ENCODE measurements at places on chromosomes 12 and 14.
A peak's percentile ranks its signal among the peaks of the same experiment; 100 is the strongest.

DNA sequence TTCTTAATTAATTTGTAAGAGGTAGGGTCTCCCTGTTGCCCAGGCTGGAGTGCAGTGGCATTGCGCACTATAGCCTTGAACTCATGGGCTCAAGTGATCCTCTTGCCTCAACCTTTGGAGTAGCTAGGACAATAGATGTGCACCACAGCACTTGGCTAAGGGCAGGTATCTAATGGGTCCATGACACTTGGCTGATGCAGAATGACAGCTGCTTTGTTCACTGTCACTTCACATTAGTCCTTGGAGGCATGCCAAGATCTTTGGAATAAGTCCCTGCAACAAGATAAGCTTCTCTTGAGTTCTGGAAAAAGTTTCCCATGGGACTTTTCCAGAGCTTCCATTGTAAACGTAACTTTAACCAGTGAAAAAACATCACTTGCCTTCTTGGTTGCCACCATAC, 23.4 kb downstream of the COQ6 start:
- no peak for DNase-seq

DNA sequence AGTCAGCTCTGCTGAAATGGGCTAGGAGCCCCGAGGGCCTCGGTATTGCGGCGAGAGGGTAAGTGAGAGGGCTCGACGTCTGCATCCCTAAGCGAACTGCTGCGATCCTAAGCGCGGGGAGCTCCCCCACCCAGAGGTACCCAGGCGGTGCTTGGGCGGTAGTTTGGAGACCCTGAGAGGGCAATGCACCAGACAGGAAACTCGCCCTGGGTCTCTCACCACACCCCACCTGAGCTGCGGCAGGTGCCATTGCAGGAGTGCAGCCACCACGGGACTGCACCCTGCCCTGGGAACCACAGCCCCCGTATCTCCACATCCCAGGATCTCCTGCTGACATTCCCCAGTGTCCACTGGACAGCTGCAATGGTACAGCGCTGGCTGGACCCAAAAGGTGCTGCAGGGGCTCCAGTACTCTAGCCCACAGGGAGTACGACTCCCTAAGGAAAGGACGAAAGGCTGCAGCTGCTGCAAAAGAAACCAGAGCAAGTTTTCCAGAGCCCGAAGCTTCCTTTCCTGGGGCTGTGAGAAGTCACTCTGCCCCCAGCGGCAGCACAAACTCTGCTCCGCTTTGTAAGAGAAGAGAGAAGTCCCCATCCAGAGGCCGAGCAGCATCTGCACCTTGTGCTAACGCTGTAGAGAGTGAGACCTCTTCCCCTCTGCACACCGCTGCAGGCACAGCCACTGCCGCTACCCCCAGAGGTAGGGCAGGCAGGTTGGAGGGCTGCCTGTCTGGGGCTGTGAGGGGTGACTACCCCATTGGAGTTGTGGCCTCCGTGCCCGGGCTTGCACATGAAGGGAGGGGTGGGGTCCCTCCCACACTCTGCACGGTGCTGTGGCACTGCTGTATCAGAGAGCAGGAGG, 31.1 kb upstream of the MON2 start:
- no peak for DNase-seq

DNA sequence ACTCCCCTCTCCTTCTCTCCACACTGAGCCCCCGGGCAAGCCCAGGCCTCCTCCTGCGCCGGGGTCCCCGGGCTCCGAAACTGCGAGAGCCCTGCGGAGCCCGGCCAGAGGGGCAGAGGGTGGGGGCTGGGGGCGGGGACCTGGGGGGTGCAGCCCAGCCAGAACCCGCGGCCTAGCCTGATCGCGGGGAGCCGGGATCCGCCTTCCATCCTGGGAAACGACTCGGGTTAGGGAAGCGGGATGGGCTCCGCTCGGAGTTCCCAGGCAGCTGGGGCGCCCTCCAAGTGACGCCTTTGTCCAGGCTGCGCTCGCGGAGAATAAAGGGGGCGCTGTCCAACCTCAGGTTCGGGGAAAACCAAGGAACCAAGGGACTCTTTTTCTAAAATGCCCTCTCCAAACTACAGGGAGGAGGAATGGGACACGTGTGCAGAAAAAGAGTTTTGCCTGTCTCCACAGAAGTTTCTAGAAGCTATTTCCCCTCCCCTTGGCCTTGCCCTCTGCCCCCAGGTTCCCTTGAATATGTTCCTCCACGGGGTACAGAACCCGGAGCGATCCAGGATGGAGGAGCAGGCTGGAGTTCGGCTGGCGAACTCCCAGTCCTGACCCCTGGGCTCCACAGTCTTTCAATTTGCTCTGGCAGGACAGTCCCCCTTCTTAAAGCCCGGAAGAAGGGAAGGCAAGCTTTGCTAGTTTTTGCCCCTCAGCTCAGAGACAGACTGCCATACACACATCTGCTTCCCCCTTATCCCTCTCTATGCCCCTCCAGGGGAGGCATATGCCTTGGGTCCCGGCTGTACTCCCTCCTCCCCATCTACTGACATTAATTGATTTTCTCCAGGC, 13.9 kb downstream of the NKX2-1 start:
- no peak for DNase-seq

DNA sequence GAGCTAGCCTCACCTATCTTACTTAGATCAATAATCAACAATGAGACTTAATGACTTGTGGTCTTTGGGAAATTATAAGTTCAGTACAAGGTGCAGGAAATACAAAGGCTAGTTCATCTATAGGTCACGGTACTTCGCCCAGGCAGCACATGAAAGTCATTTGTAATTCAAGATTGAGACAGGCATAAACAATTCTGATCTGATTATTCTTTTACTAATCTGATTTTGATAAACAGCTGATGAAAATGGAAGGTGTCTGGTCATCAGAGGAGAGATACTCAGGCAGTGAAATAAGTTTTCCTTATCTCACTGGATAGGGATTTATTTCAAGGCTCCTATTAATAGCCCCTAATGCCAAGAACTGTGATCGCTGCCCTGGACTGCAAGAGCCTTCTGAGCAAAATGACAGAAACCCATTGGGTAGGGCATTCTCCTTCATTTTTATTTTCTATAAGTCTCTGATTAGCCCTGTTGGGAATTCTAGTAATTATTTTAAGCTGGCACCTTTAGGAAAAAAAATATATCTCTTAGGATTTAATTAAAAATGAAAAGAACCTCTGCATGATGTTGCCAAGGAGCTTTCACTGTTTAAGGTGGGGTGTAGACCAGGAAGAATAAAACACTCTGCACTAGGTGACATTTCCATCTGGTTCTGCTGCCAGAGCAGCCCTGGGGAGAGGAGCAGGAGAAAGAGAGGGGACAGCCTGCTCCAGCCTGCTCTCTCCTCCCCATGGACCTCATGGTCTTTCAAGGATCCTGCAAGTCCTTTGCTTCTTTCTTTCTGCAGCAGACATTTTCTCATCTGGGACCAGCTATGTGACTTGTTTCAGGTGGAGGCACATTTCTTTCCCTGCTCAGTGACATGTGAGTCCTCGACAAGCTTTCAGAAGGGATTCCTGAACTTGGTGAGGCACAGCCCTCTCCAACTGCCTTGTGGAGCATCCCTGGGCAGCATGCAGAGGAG, 44.8 kb downstream of the SSPN start:
- DNase-seq = no peak

DNA sequence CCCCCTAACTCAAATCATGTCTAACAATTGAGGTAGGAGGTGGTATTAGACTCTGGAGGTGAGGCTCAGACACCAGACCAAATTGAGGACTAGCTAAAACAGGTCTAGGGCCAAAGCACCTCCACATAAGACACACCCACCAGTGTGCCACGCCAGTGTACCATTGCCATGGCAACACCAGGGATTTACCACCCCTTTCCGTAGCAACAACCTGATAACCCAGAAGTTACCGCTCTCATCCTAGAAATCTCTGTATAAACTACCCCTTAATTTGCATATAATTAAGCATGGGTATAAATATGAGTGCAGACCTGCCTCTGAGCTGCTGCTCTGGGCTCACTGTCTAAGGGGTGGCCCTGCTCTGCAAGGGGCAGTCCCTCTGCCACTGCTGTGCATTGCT, 57.4 kb upstream of the PPP2R5C start:
- no peak for DNase-seq

GRCh38 chr14:51868405-51868804, 8.0 kb downstream of the GNG2 start:
- DNase-seq = no peak

GRCh38 chr12:11026118-11026517, 3.7 kb upstream of the TAS2R19 start:
- no peak for DNase-seq

- DNase-seq = no peak
Measured at GRCh38 chr12:4044101-4044500, 170.9 kb upstream of the PARP11 start.

DNA sequence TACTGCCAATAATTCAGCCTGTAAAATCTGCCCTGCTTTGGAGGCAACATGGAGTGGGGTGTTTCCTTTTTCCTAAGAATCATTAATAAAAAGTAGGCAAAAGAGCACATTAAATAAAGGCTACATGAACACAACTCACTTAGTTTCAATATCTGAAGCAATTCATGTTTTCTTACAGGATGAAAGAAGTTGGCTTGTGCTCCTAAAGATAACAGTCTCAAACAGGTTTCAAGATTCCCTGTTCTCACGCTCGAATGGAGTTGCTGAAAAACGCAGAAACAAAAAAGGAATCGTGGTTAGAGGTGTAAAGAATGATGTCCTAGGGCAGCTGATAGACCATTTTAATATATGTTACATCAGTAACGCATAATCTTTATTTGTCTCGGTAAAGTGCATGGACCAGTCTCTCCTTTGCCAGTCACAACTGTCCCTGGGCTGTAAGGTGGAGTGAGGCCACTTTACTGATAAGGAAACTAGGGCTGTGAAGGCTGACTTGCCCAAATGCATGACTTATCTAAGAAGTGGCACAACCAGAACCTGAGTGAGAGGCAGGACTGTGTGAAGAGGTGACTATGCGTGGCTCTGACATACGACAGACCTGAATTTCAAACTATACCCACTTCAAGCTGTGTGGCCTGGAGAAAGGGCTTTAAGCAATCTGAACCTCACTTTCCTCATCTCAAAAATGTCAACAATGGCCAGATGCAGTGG, 12.6 kb downstream of the GIT2 start:
- no peak for DNase-seq

DNA sequence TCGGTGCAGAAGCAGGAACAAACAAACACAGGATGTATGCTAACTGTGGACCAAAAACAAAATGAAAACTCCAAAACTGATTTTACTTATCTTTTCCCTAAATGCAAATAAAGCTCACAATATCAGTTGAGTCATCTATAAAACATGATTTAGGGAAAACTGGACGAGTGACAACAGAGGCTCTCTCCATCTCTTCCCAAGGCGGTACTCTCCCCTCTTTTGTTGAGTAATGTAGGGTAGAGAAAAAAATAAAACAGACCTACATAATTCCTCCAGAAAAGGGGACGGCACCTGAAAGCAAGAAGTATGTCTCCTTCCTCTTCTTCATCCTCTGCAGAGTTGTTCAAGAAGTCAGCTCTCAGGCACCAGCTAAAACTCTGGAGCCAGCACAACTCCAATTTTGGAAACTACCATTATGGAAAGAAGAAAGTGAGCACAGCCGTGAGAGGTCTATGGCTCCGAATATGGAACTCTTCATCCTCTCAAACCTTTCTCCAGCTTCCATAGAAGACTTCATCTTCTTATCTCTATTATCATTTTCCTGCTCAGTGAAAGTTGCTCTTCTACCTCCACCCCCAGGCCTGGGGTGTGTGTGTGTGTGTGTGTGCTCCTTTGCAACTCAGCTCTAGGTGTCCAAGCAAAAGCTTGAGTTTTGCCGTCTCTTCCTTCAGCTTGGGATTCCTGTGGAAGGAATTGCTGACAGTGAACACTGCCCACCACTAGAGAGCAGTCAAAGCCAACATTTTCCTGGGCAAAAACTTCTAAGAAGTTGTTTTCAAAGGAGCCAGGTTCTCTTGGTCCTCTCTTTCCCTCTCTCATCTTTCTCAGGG, 155.4 kb downstream of the DIO2 start:
- no peak for DNase-seq

DNA sequence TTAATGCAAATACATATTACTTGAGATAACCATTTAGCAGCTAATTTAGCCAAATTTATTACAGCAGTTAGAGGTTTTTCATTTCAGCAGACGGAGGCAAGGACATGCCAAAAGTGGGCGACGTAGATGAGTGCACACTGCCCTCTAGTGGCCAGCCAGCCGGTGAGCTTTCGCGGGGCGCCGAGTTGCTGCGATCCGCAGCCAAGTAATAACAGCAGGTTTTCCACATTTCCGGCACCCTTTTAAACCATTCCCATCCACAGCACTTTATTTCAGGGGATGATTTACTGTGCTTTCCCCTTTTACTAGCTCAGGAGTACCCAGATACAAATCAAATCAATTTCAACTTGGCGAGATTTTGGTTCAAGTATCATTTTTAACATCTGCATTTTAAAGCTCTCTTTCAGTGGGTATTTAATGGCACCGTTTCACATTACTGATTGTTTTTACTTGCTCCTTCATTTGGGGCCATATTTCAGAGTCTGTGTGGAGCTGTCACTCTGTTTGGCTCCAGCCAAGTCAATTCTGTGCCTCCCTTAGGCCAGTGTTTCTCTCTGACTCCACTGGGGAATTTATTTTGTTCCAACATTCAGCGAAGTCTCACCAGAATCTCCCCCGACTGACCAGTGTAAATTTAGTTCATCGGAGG, 158.0 kb downstream of the EGLN3 start:
- DNase-seq = peak; percentile 10

DNA sequence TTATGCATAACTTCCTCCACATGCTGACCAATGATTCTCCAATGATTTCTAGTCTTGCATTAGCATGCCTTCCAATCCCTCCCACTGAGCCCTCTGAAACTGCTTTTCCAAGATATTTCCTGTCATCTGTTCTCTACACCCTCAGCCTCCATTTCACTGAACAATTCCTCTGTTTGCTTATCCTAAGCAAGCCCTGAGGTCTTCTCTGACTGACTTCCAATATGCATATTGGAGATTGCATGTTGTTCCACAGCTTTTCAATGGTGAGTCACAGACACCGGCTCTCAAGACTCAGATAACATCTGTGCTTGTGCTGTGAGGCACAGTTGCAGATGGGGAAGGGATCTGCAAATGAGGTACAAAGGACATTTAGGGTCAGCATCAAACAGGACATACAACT, 141.0 kb downstream of the SLC16A7 start:
- DNase-seq = peak; percentile 55

DNA sequence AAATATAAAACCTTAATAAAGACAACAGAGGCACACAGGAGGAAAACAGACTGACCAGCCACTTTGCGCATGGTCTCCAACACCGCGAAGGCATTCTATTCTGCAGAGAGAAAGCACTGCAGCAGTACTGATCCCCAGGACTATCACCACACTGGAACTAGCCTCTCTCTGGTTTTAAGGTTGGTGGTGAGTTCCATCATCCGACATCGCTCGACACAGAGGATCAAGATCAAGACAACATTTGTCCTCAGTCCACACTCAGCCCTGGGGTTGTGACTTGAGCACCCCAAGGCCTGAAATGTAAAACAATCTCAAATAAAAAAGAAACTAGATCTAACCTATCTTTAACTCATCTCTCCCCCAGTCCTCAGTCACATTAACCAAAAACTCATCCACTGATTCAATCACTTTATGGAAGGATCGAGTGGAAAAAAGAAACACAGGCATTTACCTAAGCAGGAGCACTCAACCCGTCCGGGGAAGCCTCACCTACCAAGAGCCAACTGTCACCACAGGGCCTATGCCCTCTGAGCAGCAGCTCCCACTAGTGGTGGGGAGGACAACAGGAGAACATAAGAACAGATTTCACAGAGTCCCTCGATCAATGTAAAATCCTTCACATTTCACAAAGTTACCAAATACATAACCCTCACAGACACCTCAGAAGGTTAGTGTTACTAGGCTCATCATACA, 17.7 kb downstream of the STXBP6 start:
- no peak for DNase-seq

Measured in foreskin keratinocyte (primary cell).